ENCODE measurements at places on chromosomes 3 and 15. TPM values are rescaled to one million over a fixed set of nuclear protein-coding genes. Genes with fewer than 3 reads are reported as not detected.

- DNase-seq, result no peak
Observed at GRCh38 chr3:53350652-53351051, 3.3 kb upstream of the DCP1A start.

DNA sequence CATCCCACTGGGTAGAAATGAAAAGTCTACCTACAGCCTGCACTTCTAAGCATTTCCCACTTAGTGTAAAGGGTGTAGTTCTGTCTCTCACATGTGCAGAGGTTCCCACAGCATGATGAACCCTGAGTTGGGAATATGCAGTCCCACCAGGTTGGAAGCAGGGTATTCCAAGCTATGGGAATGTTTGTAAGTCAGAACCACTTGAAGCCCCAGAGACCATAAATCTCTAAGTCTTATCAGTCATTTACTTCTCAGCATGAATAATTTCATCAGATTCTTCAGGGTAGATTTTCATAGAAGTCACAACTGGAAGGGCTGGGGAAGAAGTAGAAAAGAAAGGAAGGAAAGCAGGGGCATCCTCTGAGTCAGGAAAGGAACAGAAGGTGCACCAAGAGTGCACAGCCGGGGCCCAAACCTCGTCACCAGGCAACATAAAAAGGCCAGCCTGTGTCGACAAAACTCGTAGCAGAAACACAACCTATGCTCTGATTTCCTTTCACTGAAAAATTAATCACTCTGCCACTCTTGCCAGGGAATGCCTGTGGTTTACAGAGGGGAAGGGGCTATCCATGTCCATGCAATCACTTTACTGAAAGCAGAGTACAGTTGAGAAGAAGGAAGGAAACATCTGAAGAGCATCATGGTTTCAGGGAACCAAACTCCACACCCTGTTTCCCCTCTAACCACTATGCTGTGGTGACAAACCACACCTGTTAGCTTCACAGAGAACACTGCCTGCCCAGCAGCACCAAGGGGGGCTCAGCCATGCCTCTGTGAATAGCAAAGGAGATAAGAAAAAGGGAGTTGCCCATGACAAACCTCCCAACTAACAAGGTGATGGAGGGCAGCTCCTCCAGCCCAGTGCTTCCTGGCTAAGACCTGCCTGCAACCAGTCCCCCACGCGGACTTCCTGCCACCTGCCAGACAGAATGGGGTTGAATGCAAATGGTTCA, 40.5 kb downstream of the SH3BP5 start:
- DNase-seq, result peak; percentile 85

FMN1 gene
- polyA plus RNA-seq, result not detected

UROC1 gene
- polyA plus RNA-seq, result not detected

Measured in immature natural killer cell (primary cell).